Activated T-cell treated with anti-CD3 and anti-CD28 coated beads, Interleukin-2, amount 50 U/mL, for 1 hour (primary cell): ENCODE measurements at places on chromosomes 3 and 15.

DNA sequence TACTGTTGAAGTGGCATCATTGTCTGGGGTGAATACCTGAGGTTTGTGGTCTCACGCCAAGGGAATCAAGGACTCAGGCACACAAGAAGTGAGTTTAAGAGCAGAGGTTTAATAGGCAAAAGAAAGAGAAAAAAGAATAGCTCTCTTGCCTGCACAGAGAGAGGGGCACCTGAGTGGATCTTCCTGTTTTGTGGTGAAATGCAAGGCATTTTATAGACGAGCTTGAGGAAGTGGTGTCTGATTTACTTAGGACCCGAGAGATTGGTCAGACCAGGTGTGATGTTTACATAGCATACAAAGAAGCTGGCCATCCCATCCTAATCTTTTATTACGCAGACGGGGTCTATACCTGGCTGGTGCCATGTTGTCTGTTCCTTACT, 13.2 kb downstream of the CCR5 start:
- no peak for DNase-seq

GRCh38 chr3:64049136-64049535, 25.8 kb upstream of the PSMD6 start:
- DNase-seq: no peak

DNA sequence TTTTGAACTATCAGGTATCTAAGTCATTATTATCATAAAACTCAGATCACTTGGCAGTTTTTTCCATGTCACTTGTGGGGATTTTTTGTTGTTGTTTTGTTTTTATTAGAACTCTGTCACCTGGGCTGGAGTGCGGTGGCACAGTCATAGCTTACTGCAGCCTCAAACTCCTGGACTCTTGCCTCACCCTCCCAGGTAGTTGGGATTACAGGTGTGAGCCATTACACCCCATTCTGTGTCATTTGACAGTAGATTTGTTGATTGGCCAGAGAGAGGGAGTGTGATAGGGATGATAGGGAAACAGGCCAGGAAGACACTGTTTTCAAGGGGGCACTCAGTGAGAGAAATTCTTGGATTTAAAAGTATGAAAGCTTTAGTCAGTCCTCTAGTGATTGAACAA, 54.7 kb upstream of the SCAANT1 start:
- DNase-seq: no peak

DNA sequence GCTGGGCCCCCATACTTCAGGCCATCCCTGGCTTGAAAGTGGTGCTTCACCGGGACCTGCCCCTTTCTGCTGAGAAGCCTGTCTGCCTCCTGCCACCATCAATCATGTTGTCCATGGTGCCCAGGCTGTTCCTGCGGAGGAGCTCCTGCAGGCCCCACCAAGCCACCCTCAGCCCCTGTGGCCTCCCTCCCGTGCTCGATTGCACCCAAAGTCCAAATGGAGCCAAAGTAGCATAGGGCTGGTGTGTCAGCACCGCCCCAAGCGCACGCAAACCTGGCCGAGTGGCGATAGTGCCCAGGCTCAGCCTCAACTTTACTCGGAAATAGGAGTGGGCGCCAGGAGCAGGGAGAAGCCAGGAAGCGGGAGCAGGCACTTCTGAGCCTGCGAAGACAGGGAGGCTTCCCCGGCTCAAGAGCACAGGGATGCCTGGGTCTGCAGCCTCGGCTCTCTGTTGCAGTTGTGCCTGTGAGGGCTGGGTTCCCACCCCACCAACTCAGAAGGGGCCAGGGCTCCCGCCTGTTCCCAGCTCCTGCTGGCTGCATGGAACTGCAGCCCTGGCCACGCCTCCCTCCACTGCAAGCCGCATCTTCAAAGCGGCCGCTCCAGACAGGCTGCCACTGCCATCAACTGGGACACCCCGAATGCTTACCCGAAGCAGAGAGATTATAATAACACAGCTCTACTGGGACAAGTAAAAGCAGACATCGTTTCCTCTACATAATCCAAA, 203.0 kb downstream of the ARRDC4 start:
- no peak for DNase-seq

- DNase-seq: no peak
Measured at GRCh38 chr3:149174901-149175300, 45.5 kb downstream of the HPS3 start.

GRCh38 chr3:13545952-13546454, 2.9 kb upstream of the FBLN2 start:
- no peak for DNase-seq

DNA sequence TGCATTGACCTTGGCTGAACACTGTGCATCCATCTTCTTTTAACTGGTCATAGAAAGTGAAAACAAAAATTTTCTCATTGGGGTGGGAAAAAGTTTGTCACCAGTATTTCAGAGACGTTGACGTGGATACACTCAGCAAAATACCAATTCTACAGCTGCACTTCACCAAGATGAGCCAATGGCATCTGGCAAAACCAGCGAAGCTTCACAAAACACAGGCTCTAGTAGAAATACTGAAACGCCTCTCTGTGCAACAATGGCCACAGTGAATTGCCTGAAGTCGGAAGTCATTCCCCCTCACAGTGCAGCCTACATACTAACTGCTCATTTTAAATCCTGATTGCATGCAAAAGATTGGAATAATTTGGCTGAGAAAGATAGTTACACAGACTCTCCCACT, 17.0 kb downstream of the PCYT1A start:
- no peak for DNase-seq

- no peak for DNase-seq
Measured at GRCh38 chr3:80785475-80785874, 976.0 kb downstream of the GBE1 start.

DNA sequence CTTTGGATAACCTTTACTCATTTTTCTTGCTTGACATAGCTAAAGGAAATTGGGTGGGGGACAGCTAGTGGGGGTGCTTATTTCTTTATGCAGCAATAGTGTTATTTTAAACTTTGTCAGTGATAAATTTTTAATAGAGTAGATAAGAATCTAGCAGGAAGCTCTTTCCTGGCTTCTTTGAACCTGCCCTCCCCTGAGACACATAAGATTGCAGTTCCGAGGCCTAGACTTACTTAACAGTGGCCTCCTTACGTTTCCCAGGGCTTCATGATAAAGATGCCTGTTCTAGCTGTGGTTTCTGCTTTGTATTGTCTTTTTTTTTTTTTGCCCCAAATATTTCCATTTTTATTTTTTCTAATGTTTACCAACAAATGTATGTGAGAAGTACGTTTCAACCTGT, 170.1 kb downstream of the VPS8 start:
- DNase-seq: no peak
